ENCODE measurements at places on chromosomes 2 and 18.

GRCh38 chr18:62486290-62486964 lies 36.4 kb upstream of the ZCCHC2 start:
- DNase-seq: no peak

- no peak for DNase-seq
Measured at GRCh38 chr2:231238689-231239088, 40.3 kb downstream of the ARMC9 start.

DNA sequence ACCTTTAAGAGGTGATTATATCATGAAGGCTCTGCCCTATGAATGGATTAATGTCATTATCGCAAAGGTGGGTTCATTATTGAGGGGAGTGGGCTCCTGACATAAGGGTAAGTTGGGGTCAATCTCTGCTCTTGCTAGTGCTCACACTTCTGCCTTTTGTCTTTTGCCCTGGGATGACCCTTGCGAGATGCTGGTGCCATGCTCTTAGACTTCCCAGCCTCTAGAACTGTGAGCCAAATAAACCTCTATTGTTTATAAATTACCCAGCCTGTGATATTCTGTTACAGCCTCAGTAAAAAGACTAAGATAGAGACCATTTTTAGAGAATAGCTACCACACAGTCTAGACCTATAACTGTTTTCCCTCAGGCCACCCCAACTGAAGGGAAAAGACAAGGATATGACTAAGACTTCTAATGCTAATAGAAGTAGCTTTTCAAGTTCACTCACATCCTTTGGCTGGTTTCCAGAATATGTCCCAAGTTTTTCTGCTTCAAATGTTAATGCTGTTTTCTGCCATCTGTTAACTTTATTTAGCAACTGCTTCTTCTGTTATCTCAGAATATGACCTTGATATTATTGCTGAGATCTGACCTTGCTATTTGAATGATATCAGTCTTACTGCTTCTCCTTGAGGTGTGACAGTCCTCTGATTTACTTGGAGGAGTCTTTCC lies 65.1 kb upstream of the STAM2 start:
- no peak for DNase-seq

- DNase-seq: no peak
Measured at GRCh38 chr2:173802518-173802917, 162.7 kb downstream of the SP3 start.

GRCh38 chr2:205883965-205884364 lies 201.7 kb downstream of the NRP2 start:
- no peak for DNase-seq

GRCh38 chr18:21167641-21168377 lies 56.2 kb upstream of the ROCK1 start:
- DNase-seq: no peak

DNA sequence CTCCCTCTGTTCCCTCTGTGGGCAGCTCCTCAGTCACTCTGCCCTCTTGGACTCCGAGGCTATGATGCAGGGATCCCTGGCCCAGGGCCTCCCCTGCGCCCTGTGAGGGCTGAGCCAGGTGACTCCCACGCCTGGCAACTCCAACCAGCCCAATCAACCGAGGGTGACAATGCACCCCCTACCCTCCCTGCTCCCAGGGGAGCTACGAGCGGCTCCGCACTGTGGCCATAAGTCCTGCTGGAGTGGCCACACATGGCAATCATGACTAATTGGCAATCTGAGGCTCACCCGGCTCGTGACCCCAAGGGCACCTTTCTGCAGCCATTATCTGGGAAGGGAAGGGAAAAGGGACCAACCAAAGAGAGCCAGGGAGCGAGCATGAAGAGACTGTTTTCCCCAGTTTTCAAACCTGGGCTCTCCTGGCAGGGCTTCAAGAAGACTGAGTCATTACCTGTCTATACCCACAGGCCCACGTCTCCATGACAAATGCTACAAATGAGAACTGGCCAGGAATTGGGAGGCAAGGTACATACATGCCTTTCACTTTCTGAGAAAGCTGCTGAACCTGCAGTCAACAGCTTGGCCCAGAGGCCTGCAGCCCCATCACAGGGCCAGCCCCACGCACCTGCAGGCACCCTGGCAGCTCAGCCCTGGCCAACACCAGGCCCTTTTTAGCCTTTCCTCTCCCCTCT lies 45.1 kb downstream of the RPL31 start:
- no peak for DNase-seq

Data from memory B cell (primary cell).